ENCODE measurements at places on chromosomes 13 and 19.

DNA sequence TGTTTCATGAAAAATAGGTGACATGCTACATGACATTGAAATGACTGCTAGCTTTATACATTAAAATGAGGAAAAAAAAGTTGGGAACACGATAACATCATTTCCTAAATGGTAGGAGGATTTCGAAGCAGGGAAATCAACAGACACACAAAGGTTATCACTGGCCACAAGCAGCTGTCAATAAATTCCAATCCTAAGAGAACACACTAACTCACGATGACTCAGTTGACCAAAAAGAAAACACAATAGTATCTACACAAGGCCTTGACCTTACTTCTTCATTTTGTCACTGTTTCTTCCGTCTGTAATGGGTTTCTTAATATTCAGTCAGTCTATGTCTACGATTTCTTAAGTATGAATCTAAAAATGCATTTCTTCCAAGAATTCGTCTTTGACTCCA is 36.5 kb downstream of the STARD13 start:
- no peak for DNase-seq

DNA sequence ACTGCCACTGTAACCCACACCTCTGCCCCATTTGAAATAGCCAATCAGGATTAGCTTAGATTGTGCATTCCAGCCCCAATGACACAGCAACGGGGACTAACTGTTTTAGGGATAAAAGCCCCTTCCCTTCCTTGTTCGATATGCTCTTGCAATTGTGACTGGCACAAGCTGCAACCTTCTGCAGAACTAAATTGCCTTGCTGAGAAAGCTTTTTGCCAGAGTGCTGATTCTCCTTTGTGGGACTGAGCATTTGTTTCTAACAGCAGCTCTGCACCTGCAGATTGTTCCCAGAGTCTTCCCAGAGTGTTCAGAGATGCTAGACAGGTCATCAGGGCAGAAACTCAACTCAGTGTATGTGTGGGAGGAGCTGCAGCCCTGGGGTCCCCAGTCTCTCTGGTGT is 115.8 kb downstream of the ZNF675 start:
- DNase-seq, result no peak

- no peak for DNase-seq
Observed at GRCh38 chr19:43809762-43810696, 7.8 kb upstream of the LYPD5 start.

- no peak for DNase-seq
Observed at GRCh38 chr19:45439190-45439568, 15.5 kb upstream of the ERCC1 start.

DNA sequence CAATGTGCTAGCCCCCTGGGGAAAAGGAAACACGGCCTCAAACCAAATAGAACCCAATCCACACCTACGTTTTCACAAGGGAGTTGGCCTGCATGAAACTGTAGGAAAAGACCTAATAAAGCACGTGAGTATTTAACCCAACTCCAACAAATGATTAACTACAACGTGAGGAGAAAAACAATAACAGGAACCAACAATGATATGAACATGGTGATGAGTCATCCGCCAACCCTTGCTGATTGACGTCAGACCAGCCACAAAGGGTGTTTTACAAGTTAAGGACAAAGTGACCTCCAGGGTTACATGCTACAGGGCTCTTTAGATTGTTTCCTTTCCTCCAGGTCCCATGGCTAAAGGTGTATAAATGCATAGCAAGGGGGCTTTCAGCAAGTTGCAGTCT is 460.5 kb downstream of the COG6 start:
- DNase-seq, result no peak

DNA sequence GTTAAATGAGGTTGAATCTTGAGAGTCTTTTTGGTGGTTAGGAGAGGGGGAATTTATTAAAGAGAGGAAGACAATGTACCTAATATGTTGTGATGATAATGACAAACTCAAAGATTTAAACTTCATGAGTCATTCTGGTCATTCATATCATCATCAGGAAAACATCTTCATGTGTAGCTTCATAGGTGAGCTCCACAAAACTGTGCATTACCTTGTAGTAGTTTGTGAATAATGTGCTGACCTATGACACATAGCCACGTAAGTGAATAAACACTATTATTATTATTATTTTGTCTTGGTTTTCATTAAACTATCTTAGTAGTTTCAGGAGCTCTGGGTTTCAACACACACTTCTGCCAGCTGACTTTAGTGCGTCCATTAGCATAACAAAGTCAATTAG is 997 bp upstream of the GPC6 start:
- DNase-seq, result no peak

DNA sequence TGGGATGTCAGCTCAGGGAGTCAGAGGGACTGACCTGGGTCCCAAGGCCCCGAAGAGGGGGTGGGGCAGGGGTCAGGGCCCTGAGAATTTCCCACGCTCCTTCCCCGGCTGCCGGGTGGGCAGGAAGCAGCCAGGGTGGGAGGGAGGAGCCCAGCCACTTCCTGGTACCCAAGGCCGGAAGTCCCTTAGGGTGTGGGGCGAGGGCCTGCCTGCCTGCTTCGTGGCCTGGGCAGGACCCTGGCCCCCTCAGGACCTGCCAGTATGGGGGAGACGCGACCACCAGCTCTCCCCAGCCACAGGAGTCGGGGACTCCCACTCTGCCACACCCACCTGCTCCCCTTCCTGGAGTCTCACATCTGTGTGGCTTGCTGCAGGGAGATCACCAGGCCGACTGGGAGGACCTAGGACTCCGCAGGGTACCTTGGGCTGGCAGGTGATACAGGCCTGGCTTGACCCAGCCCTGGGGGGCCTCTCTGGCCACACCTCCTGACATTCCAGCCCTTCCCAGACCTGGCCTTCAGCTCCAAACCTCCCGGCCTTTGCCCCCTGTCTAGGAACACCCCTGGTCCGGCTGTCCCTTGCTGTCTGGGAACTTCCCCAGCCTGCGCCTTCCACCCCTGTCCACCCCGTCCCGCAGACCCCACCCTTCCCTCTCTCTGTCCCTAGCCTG is 9.8 kb upstream of the CIRBP start:
- DNase-seq, result no peak

DNA sequence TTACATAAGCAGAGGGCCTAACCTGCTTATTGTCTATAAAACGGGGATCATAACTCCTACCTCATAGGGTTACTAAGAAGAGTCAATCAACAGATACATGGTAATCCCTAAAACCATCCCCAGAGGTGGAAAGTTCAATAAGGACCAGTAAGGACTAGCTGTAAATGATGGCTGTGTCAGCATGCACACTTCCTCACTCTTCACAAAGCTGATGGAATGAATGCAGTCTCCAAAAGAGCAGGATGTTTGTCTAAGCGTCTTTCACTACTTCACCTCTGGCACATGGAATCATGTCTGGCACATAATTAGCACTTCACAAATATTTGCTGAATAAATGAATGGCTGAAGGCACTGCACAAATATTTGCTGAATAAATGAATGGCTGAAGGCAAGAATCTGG is 134.2 kb downstream of the MIPEP start:
- DNase-seq, result no peak

GRCh38 chr19:4713384-4713951 is 10.2 kb downstream of the DPP9 start:
- no peak for DNase-seq

GRCh38 chr13:39963612-39964011 is 308.1 kb downstream of the COG6 start:
- no peak for DNase-seq

- DNase-seq, result no peak
Observed at GRCh38 chr13:56561327-56561726, 579.4 kb upstream of the PRR20A start.

DNA sequence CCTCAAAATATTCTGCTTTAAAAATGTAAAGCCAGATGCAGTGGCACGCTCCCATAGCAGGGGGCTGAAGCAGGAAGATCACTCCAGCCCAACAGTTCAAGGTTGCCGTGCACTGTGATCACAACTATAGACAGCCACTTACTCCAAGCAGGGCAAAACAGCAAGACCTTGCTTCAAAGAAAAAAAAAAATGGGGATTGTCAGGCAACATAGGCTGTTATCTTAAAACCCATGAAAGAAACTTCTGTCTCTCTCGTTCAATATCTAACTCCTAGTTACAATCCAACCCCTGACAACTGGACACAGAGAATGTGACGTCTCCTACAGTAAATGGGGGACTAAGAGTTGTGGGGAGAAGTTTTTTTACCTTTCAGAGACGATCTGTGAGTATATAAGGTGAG is 17.4 kb downstream of the ELF1 start:
- DNase-seq, result no peak

DNA sequence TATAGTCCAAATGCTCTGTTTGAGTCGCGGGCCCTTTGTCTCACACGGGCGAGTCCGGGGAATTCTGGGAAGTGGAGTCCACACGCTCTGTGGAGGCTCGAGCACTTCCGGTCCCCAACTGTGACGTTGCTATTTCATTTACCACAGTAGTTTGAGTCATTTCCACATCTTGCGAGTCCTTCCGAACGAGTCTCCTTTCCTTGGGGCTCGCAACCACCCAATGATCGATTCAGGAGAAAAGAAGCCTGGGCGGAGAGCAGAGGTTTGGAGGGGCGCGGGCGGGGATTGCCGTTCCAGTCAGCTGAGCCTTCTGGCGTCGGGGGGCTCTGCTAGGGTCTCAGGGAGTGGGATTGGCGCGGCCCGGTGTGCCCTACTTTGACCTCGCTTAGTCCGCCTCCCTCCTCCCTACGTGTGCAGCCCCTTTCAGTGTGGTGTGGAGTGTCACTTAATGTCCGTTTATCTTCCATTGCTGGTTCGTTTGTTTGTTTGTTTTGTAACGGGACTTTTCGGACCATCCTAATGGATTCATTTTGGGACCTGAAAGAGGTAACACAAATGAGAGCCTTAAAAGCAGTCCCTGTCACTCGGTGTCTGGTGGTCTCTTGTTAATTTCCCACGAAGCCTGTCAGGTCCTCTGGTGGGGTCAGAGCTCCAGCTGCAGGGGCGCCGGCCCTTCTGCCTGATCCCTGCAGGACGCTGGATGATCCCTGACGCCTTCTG is at the start of gene ZNF222:
ZNF222 (plus strand) TSS at position 163 of the 720 bp plus-strand sequence; CDS start at position 221, 58 bp downstream.
- DNase-seq, result peak; percentile 56

- DNase-seq, result no peak
Observed at GRCh38 chr13:109145631-109146030, 516.2 kb downstream of the MYO16 start.

DNA sequence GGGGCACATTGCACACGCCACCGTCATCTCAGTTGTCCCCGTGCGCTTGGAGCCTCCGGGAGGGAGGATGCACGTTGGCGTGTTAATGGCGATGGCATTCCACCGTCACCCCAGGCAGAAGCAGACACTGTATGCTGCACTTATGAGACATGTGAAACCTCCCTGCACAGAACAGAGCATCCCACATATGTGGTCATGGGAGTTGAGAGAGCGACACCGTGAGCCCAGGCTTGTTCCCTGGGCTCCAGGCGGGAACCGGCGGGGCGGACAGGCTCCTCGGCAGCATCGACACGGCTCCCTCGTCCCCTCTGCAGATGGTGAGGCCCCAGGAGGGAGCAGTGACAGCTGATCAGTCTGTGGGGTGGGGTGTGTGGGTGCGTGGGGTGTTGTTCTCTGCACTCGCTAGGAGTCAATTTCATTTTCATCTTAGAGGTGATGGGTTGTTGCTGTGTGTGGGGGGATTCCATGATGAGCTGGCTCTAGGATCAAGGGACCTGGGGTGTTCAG is 40.4 kb downstream of the CRTC1 start:
- no peak for DNase-seq

DNA sequence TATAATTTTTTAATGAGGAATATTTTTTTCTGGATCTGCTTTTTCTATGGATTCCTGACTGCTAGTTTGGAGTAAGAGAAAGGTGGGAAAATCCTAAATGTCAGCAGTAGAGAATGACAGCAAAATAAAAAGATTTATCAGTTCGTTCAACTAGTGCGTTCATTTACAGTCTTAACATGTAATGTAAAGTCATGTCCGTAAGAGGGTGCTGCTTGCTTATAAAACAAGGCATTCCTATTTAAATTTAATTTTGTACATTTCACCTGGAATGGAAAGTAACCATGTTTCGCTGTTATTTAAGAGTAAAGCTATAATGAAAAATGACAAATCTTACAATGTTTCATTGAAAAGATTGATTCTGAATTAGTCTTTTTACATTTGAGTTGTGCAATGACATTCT is 76.6 kb downstream of the ZMYM2 start:
- DNase-seq, result no peak

GRCh38 chr19:46503848-46504453 is 8.3 kb upstream of the PNMA8B start:
- DNase-seq, result no peak

DNA sequence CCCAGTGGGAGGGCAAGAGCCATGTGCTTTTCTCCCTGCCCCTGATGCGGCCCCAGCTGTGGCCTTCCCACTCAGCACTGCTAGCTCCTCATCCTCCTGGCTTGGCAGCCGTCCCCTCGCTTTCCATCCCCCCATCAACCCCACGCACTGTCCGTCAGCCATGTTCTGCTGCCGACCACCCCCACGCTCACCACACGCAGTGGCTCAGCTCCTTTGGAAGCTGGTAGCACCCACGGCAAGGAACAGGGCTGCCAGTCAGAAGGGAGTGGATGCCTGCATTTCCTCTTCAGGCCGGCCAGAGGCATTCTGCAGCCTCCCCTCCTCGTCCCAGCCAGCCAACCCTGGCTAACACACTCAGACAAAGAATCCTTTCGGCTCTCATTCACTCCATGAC is 6.3 kb downstream of the CALM3 start:
- DNase-seq, result no peak

- DNase-seq, result no peak
Observed at GRCh38 chr13:100560498-100561157, 28.0 kb downstream of the GGACT start.

DNA sequence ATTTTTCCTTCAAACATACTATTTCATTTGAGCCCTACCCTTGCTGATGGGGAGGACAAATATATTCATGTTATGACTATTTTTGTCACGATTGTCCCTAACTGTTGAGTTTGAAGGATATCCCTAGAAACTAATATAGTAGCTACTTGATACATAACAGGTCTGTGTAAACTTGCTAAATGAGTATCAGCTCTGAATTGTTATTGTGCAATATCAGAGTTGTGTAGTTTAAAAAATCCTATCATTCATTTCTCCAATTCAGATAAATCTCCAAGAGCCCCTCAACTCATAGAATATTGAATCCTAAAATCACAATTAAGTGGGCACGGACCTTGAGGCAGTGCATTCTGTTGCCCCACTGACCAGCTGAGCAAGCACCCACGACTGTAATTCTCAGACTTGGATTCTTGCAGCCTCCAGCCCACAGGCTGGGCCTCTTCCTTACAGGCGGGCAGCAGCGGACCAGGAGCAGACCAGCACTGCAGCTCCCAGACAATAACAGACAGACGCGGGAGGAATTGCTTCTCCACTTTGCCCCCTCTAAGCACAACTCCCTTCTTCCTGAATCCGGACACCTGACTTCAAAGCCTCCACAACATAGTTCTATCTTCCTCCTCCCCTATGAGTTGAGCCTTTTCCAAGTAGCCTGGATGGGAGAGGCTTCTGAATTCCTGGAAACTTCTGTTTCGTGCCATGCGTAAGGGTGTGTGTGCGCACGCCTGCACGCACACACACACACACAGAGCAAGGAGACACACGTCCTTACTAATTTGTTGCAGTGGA is 337.6 kb upstream of the ARGLU1 start:
- DNase-seq, result no peak

GRCh38 chr13:50119591-50119990 is 104.3 kb downstream of the KCNRG start:
- no peak for DNase-seq

- no peak for DNase-seq
Observed at GRCh38 chr13:39740761-39741160, 85.3 kb downstream of the COG6 start.

Measured in stimulated activated CD4-positive, alpha-beta T cell treated with anti-CD3 and anti-CD28 coated beads, TNF-alpha, amount 100 ng/mL, for 1 hour (primary cell).